ENCODE measurements at places on chromosomes 11 and 22.

- no peak for DNase-seq
Measured at GRCh38 chr11:34134765-34135164, 29.3 kb downstream of the NAT10 start.

- no peak for DNase-seq
Measured at GRCh38 chr11:119091178-119091577, 6.5 kb downstream of the HMBS start.

DNA sequence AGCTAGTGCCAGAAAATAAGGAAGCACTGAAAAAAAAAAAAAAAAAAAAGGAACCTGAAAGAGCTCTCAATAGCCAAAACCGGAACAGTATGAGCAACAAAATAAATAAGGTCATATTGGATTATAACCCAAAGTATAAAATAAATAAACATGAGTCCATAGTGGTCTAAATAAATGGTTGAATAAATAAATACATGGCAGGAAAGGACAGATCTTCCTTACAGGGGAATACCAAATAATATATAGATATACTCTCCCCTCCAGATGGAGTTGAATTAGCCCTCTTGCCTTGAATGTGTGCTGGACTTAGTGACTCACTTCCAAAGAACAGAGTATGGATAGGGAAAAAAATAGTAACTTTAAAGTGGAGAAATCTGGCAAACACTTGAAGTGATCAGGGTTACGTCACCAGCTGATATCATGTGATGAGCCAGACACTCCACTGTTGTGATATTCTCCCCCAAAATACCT, 14.3 kb upstream of the ARRB1 start:
- DNase-seq: no peak

GRCh38 chr22:45964372-45964771, 12.6 kb downstream of the WNT7B start:
- DNase-seq: no peak

DNA sequence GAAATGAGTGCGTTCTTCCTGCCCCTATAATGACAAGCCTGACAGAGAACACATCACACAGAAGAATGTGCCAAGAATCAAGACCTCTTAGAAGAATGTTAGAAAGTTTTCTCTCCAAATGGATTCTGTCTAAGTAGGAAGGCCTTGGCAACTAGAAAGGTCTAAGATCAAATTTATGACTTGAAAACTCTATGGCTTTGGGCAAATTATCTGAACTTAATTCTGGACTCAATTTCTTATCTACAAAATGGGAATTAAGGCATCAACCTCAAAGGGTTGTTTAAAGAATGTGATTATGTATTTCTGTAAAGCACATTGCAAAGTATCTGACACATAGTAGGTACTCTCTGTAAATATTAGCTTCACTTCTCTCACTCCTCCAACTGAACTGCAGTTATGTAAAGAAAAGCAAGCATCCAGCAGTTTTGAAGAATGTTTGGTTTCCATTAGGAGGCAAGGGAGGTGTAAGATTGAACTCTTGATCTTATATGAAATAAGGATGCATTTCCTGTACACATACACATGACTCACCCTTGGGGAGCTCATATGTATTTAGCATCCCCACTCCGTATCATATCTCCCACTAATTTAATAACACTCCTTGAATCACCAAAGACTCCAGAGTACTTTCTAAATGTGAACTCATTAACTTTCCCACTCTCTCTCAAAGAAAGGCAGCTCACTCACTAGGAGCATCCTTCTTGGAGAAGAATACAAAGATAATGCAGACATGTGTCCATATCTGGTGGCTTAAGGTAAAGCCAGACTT, 77.6 kb downstream of the ETS1 start:
- no peak for DNase-seq

GRCh38 chr11:115942011-115942410, 437.8 kb upstream of the CADM1 start:
- no peak for DNase-seq

- DNase-seq: no peak
Measured at GRCh38 chr11:110691926-110692325, 20.3 kb downstream of the ARHGAP20 start.

DNA sequence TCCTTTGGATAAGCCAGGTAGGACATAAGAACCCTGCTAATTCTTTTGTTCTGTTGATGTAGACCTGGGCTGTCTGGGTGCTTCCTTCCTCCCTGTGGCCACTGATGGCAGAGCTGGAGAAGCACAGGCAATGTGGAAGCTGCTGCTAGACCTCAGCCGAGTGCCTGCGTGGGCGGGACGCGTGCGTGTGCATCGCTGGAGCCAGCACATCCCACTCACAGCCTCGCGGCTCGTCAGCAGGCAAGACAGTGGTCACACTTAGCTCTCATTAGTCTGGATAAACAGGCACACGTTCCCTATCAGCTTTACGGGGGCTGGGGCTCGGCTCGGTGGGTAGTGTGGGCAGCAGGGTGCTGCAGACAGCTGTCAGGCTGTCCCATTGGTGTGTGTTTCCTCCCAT, 155.7 kb downstream of the GRIK4 start:
- no peak for DNase-seq

- DNase-seq: no peak
Measured at GRCh38 chr22:35863432-35863831, 145.8 kb downstream of the APOL5 start.

- no peak for DNase-seq
Measured at GRCh38 chr11:91857179-91857578, 367.4 kb upstream of the FAT3 start.

GRCh38 chr11:66864924-66865697, 8.2 kb downstream of the LRFN4 start:
- DNase-seq: no peak

- no peak for DNase-seq
Measured at GRCh38 chr11:41456269-41456668, 3.2 kb downstream of the LRRC4C start.

Data from T follicular helper cell (primary cell).